ENCODE measurements at places on chromosomes 12 and 14.

- no peak for DNase-seq
Measured at GRCh38 chr14:72558721-72559120, 335.2 kb downstream of the DPF3 start.

DNA sequence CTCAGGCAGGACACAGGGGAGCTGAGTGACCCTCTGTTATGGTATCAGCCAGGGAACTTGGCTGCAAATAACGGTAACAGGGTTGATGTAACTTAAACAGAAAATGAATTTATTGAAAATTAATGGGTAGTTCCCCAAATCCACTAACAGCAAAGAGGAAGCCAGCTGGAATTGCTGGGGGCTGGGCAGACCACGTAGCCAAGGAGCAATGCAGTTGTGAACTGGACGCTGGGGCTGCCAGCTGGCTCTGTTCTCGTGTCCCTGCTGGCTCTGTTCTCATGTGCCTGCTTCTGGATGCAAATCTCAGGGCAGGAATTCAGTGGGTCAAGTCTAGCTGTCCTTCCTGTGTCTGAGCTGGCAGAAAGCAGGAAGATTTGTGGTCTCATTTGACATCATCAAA, 1383.3 kb upstream of the TMEM132C start:
- DNase-seq = no peak

GRCh38 chr14:103697603-103698379, 17.5 kb downstream of the XRCC3 start:
- no peak for DNase-seq

DNA sequence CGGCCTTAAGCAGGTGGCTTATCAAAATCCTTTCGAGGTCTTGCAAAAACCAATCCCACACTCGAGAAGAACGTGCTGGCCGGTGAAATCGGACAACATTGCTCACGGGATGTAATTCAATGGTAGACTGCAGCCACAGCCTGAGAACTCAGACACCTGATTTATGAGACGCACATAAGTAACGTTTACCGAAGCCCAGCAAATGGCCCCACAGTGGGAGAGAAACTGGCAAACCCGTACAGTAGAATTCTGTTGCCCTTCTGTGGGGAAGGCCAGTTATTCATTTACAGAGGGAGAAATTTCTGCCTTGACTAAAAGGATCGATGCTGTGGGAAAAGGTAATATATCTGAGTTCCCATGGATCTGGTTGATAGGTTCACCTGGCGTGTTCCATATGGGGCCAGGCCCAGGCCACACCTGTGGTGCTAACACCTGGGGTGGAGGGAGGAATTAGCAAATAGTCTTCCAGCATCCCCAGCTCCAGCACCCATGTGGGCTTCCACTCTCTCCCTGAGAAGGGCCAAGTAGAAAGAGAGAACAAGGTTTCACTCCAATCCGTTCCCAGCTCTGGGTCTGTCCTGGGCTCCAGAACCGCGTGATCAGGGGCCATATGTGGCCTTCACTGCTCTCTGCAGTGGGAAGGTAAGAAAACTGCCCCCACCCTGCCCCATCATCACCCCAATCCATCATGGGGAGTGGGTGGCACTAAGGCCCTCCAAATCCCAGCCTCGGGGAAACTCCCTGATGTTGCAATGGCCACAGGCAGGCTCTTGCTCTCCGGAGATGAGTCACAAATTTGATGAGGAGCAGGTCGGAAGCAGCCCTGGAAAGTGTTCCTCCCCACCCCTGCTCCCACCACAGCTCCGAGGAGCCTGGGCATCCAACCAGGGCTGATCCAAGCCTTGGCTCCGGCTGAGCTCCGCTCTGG, 12.7 kb downstream of the BDKRB1 start:
- DNase-seq = no peak

DNA sequence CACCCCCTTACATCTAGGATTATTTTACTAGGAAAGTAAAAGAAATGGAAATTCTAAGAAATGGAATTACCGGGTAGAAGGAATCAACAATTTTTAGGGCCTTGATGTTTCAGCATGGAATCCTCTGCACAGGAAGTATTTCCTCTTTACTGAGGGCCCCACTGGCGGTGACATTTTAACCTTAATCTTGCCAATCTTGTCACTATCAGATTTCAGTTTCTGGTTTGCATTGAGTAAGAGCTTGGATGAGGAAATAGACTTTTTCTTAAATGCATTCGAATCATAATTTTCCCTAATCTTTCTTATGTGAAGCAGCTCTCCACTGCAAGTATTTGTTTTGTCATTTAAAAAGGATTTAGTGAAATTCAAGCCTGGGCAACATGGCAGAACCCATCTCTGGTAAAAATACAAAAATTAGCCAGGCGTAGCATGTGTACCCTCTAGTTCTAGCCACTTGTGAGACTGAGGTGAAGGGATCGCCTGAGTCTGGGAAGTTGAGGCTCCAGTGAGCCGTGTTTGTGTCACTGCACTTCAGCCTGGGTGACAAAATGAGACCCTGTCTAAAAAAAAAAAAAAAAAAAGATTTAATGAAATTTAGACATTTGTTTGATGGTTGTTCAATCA, 40.7 kb downstream of the TPCN1 start:
- peak; percentile 61 for DNase-seq

- no peak for DNase-seq
Measured at GRCh38 chr14:71362282-71362681, 455.0 kb downstream of the PCNX1 start.

- DNase-seq = no peak
Measured at GRCh38 chr14:105979446-105979845, 453.1 kb downstream of the TMEM121 start.

DNA sequence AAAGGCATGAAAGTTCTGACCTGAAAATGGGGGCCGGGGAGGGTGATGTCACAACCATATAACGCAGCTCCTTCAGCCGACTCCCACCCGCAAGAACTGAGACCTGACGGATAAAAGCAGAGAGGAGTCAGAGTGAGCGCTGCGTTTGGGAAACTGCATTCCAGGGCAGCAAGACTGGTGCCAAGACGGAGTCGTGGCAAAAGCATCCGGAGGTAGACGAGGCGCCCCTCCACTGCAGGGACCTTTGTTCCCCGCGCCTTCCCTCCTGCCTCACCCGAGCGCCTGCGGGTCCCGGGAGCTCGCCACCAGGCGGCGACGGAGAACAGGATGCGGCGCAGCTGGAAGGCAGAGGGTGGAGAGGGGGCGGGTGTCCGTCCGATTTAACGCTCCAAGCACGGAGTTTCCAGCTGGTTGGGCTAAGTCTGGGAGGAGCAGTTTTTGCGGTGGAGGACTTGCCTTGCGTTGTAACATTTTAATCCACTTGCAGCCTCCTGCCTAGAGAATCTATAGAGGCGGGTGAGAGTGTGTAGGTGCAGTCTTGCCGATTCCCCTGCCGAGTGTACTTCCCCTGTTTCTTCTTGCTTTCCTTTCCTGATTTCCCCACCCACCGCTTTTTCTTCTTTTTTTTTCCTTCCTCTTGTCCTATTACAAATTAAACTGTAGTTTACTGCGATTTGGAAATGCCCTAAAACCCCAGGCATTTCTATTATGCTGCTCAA, 1.2 kb upstream of the CPNE8 start:
- DNase-seq = peak; percentile 73

DNA sequence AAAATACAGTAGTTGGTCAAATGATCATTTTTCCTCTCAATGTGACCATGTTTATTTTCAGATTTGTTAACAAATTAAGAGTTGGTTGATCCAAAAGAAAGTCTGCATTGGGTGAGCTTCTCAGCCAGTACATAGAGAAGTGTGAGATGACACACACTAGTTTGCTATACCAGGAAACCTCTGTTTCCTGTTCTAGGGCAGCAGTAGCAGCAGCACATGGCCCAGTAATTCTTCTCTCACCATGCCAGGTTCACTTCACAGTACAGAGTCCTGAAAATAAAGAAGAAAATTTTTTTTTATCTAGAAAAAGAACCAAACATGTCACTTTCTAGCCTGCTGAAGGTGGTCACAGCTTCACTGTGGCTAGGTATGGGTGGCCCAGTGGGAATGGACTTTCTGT, 250.2 kb upstream of the OR4E1 start:
- peak; percentile 51 for DNase-seq

- no peak for DNase-seq
Measured at GRCh38 chr12:38850461-38850860, 54.9 kb downstream of the CPNE8 start.

DNA sequence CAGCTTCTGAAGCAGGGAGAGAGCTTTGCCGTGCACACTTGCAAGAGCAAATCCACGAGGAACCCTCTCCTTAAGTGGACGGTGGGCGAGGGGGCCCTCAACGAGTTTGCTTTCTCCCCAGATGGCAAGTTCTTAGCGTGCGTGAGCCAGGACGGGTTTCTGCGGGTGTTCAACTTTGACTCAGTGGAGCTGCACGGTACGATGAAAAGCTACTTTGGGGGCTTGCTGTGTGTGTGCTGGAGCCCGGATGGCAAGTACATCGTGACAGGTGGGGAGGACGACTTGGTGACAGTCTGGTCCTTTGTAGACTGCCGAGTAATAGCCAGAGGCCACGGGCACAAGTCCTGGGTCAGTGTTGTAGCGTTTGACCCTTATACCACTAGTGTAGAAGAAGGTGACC, 69.0 kb downstream of the WDR20 start:
- DNase-seq = no peak

DNA sequence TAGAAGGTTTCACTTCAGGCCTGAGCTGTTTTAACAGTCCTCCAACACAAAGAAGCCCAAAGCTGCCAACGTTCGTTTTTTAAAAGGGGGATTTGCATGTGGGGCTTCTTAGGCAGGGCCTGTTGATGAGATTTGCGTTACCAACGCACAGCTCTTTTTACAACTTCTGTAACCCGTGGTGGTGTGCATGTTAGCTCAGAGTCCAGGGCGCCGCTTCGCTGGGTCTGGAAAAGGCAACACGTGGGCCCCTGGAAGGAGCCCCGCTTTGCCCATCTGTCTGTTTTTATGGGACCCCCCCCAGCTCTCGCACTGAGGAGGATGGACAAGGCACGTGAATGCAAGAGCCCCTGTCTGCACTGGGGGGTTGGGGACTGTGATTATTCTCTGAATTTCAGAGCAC, 84.0 kb downstream of the ESR2 start:
- DNase-seq = no peak

DNA sequence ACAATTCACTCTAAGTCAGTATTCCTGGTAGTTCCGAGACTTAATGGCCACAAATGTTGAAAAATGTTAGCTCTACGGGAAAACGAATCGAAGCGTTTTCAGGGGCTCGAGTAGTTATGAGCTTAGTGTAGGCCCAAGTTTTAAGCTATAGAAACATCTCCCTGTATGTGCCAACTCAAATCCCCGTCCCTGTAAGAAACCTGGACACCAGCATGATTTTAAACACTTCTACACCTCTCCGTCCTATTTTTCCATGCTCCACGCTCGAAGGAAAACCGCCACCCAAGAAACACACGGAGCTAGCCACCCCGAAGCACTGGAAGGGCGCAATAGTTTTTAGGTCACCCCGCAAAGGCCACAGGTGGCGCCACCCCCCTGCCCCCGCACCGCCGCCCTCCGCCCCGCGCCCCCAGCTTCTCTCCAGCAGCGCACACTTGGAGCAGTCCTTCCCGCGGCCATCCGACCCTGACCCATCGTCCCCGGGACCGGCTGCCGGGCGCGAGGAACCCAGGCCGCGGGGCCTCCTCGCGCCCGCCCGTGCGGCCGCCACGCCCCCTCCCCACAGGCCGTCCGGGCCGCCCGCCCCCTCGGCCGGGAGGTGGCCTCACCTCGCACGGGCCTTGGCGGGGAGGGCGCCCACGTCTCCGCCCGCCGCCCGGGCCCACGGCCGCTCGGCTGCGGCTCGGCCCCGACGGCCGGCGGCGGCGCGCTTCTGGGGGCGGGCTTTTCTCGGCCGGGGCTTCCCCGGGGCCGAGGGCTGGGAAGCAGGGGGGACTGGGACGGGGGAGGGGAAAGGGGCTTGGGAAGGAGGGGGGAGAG, 522 bp downstream of the R3HDM2 start:
- DNase-seq = peak; percentile 65

DNA sequence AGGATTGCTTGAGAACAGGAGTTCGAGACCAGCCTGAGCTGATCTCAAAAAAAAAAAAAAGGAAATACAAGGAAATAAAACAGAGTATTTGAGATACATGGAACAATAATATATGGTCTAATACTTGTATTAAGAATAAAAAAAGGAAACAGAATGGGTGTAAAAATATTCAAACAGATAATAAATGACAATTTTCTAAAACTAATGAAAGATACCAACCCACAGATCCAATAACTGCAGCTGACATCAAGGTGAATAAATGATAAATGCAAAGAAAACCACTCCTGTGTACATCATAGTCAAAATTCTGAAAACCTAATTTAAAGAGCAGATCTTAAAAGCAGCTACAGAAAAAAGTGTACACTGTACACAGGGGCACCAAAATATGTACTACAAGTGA, 4.1 kb upstream of the ETV6 start:
- no peak for DNase-seq

All from activated naive CD4-positive, alpha-beta T cell treated with anti-CD3 and anti-CD28 coated beads, Interleukin-2, amount 10 ng/mL, durations not matched to agents 7 days and 5 days (primary cell).